Stomach (tissue), 19 donors: ENCODE measurements at places on chromosomes 2 and 18.
A peak's percentile ranks its signal among the peaks of the same experiment; 100 is the strongest.

DNA sequence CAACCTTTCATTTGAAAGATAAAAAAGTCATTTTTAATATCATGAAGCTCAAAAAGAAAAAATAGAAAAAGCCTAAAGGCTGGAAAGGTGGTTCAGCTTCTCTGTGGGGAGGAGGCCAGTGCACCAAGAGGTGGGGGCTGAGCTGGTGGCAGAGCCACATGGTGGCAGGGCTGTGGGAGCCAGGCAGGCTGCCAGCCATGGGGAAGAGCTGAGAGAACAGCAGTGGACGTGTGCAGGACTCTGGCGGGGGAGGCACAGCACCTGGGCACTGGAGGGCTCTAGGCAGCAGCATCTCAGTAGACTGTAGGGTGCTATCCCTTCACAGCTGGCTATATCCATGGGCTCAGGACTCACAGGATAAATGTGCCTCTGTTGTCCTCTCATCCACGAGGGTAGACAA lies 47.8 kb downstream of the STK25 start:
- H3K27ac ChIP-seq, result peak overlapping the region; percentile 86
- H3K4me1 ChIP-seq, result peaks cover 14% of the 10 kb centered on the region
- no peaks in the 10 kb centered on the region for H3K27me3 ChIP-seq
- peaks cover 20% of the 10 kb centered on the region for H3K36me3 ChIP-seq

- H3K36me3 ChIP-seq, result no peaks in the 10 kb centered on the region
- no peak overlapping the region for H3K27ac ChIP-seq
- no peaks in the 10 kb centered on the region for H3K27me3 ChIP-seq
- H3K4me3 ChIP-seq, result no peak overlapping the region
Observed at GRCh38 chr18:66674286-66674685, 70.4 kb upstream of the CDH19 start.

GRCh38 chr18:74278058-74278457 lies 13.7 kb downstream of the CYB5A start:
- H3K4me1 ChIP-seq, result peaks cover 74% of the 10 kb centered on the region
- H3K27me3 ChIP-seq, result no peaks in the 10 kb centered on the region
- H3K27ac ChIP-seq, result no peak overlapping the region
- DNase-seq, result no peak

DNA sequence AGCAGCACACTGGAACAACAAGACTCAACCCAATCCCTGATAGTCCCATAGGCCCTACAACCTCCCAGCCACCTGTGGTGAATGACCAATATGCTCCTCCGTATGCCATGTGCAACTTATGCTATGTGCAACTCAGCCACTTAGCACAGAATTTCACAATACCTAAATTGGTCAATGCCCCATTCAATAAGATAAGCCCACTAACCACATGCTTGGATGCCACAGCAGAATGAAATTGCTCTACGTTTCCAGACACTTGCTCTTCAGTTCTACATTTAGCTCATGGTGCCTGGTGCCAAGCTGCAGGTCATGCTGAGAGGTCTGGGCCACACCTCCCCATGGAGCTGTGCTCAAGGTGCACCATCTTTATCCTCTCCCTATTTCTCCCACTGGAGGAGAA lies 159.8 kb downstream of the EN1 start:
- no peaks in the 10 kb centered on the region for H3K27me3 ChIP-seq
- H3K36me3 ChIP-seq, result no peaks in the 10 kb centered on the region
- H3K4me3 ChIP-seq, result no peak overlapping the region
- no peaks in the 10 kb centered on the region for H3K4me1 ChIP-seq
- H3K27ac ChIP-seq, result no peak overlapping the region
- DNase-seq, result no peak

- H3K27ac ChIP-seq, result no peak overlapping the region
- H3K4me3 ChIP-seq, result no peak overlapping the region
- peaks cover 42% of the 10 kb centered on the region for H3K4me1 ChIP-seq
Observed at GRCh38 chr18:9755615-9756014, 47.5 kb downstream of the RAB31 start.

- H3K4me3 ChIP-seq, result no peak overlapping the region
- no peaks in the 10 kb centered on the region for H3K36me3 ChIP-seq
- no peak for DNase-seq
- H3K27me3 ChIP-seq, result no peaks in the 10 kb centered on the region
- H3K4me1 ChIP-seq, result no peaks in the 10 kb centered on the region
- H3K27ac ChIP-seq, result no peak overlapping the region
Observed at GRCh38 chr2:174776675-174777074, 12.4 kb upstream of the CHRNA1 start.

DNA sequence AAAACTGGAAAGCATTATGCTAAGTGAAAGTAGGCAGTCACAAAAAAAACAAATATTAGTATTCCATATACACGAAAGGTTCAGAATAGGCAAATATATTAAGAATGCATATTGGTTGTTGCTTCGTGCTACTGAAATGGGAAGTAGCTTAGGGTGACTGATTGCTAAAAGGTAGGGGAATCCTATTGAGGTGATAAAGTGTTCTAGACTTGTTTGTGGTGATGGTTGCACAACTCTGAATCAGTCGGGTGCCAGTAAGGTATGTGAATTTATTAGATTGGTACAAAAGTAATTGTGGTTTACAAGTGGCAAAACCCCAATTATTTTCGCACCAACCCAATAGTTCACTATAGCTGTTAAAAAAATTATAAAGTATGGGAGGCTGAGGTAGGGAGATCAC lies 20.7 kb downstream of the USP34 start:
- no peaks in the 10 kb centered on the region for H3K27me3 ChIP-seq
- peaks cover 41% of the 10 kb centered on the region for H3K4me1 ChIP-seq
- no peak overlapping the region for H3K27ac ChIP-seq
- no peak overlapping the region for H3K4me3 ChIP-seq
- no peak for DNase-seq

- no peaks in the 10 kb centered on the region for H3K36me3 ChIP-seq
- no peaks in the 10 kb centered on the region for H3K27me3 ChIP-seq
- no peak overlapping the region for H3K4me3 ChIP-seq
- no peak overlapping the region for H3K27ac ChIP-seq
Observed at GRCh38 chr2:224222291-224222690, 179.6 kb downstream of the FAM124B start.

GRCh38 chr2:119024152-119024551 lies 82.2 kb downstream of the MARCO start:
- H3K36me3 ChIP-seq, result no peaks in the 10 kb centered on the region
- no peak overlapping the region for H3K27ac ChIP-seq
- DNase-seq, result no peak
- no peaks in the 10 kb centered on the region for H3K4me1 ChIP-seq

GRCh38 chr18:9631814-9632496 lies 17.6 kb upstream of the PPP4R1 start:
- H3K27ac ChIP-seq, result no peak overlapping the region
- H3K27me3 ChIP-seq, result no peaks in the 10 kb centered on the region
- H3K36me3 ChIP-seq, result no peaks in the 10 kb centered on the region

GRCh38 chr2:705971-706511 lies 28.8 kb upstream of the TMEM18 start:
- H3K36me3 ChIP-seq, result no peaks in the 10 kb centered on the region
- H3K27ac ChIP-seq, result no peak overlapping the region
- no peak overlapping the region for H3K4me3 ChIP-seq
- no peak for DNase-seq
- no peaks in the 10 kb centered on the region for H3K27me3 ChIP-seq
- no peaks in the 10 kb centered on the region for H3K4me1 ChIP-seq

GRCh38 chr2:97948926-97949325 lies 46.8 kb downstream of the TMEM131 start:
- H3K36me3 ChIP-seq, result no peaks in the 10 kb centered on the region
- DNase-seq, result no peak
- no peaks in the 10 kb centered on the region for H3K27me3 ChIP-seq
- peaks cover 38% of the 10 kb centered on the region for H3K4me1 ChIP-seq
- no peak overlapping the region for H3K27ac ChIP-seq
- no peak overlapping the region for H3K4me3 ChIP-seq

DNA sequence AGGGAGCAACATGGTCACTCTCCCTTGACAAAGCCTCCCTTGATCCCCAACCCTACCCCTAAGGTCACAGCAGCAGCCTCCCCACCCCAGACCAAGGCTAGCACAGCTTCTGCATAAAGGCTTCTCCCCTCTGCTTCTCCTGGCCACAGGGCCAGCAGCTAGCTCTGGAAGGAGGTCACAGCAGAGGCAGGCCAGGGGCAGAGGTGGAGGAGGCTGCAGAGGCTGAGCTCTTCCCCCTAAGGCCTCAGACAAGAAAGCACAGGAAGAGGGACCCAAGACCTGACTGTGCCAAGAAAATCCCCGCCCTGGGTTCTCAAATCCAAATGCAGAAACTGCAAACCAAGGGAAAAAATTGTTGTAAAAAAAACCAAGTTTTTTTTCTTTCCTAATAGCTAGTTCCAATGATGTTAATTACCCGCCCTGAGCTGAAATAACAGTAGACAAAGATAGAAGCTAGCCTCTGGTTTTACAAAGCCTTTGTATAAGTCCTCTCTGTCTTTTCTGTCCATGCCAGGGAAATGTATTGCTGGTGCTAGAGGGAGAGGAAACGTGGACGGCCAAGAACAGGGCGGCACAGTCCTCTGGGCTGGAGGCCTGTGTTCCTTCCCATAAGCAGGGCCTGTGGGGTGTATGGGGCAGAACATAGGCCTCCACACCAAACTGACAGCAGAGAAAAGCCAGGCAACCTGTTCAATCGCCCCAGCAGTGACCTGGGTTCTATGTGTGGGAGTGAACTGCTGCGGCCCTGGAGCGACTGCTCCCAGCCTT lies 79.5 kb downstream of the POLR1A start:
- H3K36me3 ChIP-seq, result peaks cover 65% of the 10 kb centered on the region
- H3K4me1 ChIP-seq, result peaks cover 3% of the 10 kb centered on the region
- H3K27me3 ChIP-seq, result no peaks in the 10 kb centered on the region
- H3K27ac ChIP-seq, result no peak overlapping the region

- no peaks in the 10 kb centered on the region for H3K4me1 ChIP-seq
- DNase-seq, result no peak
- H3K36me3 ChIP-seq, result no peaks in the 10 kb centered on the region
- H3K27ac ChIP-seq, result no peak overlapping the region
- no peaks in the 10 kb centered on the region for H3K27me3 ChIP-seq
Observed at GRCh38 chr2:203751685-203752271, 45.3 kb downstream of the CD28 start.

GRCh38 chr2:131093696-131094462 lies 619 bp upstream of the FAM168B start:
- peak overlapping the region; percentile 99 for H3K27ac ChIP-seq
- H3K36me3 ChIP-seq, result peaks cover 17% of the 10 kb centered on the region
- peak; percentile 23 for DNase-seq

DNA sequence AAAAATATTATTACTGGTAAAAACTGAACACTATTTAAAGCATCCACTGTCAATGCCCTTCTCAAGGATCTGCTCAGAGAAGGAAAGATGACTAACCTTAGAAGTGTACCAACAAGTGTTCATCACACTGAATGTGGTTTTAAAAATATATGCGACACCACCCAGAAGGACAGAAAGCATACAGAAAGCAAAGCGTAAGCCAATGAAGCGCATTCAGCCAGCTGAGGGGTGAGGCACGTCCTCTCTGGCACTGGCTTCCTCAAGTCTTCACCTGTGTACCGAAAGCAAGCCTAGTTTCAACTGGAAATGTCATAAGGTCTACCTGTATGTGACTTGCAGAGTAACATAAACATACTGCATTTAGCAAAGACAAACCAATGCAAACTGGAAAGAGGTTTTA lies 88.8 kb downstream of the PSMG2 start:
- H3K27me3 ChIP-seq, result no peaks in the 10 kb centered on the region
- H3K36me3 ChIP-seq, result peaks cover 22% of the 10 kb centered on the region
- no peaks in the 10 kb centered on the region for H3K4me1 ChIP-seq

DNA sequence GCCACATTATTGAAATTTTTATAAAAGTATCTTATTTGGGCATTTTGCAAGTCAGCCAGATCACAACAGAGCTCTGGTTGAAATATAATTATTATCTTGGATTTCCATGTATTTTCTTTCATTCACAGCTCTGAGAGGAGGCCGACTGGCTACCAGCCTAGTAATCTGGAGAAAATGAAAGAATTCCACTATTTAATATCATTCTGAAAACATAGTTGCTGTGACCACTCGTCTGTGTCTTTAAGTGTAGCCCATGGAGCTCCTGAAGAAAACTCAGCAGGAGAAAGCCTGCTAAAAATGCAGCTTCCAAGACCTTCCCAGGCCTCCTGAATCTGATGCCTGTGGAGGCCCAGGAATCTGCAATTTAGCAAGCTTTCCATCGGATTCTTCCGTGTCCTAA lies 114.7 kb downstream of the SH3BP4 start:
- H3K4me3 ChIP-seq, result no peak overlapping the region
- no peaks in the 10 kb centered on the region for H3K36me3 ChIP-seq
- DNase-seq, result no peak
- H3K27ac ChIP-seq, result no peak overlapping the region

DNA sequence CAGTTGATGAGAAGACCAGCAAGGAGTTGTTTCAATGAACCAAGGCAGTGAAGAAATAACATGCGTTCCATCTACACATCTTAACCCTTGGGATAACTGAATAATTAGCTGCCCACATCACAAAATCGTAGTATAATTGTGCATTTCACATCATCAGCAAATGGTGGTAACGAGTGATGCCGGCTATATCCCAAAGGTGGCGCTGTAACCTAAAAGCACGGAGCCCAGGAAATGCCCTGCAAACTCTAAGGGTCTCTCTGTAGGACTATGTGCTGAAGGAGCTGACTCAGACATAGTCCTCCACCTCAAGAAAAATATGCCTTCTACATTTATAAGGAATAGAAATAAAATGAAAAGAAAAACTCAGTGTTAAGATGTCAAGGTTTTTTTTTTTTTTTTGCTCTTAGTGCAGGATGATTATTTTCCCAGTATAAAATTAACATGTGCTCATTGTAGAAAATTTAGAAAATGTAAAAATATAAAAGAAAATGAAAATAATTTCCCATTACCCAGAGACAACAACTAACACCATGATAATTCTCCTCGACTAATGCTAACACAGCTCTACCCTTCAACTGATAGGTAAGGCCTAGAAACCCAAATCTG lies 23.1 kb upstream of the DSG3 start:
- H3K27ac ChIP-seq, result no peak overlapping the region
- H3K36me3 ChIP-seq, result no peaks in the 10 kb centered on the region

DNA sequence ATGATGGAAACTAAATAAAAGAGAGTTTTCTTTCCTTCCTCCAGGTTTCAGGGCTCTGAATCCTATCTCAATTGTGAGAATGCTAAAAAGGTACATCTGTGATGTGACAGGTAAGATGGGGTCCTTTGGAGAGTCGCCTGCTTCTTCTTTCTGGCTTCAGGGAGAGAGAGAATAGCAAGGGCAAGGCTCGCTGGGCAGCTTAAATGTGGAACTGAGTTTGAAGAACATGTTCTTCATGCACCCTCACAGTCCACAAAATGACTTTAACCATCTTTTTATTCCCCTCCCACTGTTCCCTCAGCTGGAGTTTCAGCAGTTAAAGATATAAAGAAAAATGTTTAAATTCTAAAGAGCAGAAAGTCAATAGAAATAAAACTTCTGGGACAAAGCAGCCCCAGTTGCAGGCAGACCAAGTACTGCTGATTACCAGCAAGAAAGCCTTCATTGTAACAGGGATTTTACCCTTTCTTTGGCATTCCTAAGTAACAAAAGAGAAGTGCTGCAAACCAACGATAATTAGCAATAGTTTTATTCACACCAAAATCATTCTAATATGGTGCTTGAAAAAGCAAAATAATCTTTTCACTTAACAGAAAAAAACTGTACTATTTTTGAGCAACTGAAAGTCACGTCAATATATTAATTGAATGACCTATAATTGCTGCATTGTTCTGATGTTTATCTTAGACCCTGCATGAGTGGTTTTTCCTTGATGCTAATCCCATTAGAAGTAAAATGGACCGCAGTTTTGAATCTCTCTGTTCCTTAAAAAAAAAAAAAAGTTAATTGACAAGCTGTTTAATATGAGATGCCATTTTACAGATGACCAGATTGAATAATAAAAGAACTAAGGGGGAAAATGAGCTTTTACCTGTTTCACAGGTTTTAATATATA lies 61.5 kb downstream of the LRP2 start:
- no peaks in the 10 kb centered on the region for H3K4me1 ChIP-seq
- no peak overlapping the region for H3K27ac ChIP-seq
- no peak for DNase-seq
